Muscle of leg (tissue), 16 donors: ENCODE measurements at places on chromosomes 6 and 20. TPM values are rescaled to one million over a fixed set of nuclear protein-coding genes. Genes with fewer than 3 reads are reported as not detected.

PHACTR1 gene
- 4.3 TPM for total RNA-seq

- DNase-seq = peak; percentile 8
These were observed 7.9 kb upstream of the GMNN start for GRCh38 chr6:24766680-24767462.

DNA sequence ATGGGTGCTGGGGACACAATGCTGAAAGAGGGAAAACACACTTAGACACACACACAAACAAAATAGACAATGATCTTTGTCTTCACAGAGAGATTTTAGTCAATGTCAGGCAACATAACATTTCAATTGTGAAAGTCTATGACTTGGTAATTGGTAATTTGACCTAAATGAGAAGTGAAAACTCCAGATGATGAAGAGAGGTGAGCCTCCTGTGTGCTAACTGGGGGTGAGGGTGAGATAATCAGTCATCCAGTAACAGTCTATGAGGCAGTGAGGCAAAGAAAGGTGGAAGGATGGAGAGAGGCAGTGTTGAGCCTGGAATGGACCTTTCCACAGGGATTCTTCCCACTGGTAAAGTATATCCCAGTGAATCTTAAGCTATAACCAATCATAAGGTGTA lies 744.2 kb downstream of the MAFB start:
- no peaks in the 10 kb centered on the region for H3K36me3 ChIP-seq
- peaks cover 11% of the 10 kb centered on the region for H3K4me1 ChIP-seq
- no peaks in the 10 kb centered on the region for H3K27me3 ChIP-seq
- no peak overlapping the region for H3K27ac ChIP-seq
- DNase-seq = no peak

HLA-DOB gene
- total RNA-seq = 0.09 TPM

LTB gene
- 0.58 TPM for total RNA-seq

DNA sequence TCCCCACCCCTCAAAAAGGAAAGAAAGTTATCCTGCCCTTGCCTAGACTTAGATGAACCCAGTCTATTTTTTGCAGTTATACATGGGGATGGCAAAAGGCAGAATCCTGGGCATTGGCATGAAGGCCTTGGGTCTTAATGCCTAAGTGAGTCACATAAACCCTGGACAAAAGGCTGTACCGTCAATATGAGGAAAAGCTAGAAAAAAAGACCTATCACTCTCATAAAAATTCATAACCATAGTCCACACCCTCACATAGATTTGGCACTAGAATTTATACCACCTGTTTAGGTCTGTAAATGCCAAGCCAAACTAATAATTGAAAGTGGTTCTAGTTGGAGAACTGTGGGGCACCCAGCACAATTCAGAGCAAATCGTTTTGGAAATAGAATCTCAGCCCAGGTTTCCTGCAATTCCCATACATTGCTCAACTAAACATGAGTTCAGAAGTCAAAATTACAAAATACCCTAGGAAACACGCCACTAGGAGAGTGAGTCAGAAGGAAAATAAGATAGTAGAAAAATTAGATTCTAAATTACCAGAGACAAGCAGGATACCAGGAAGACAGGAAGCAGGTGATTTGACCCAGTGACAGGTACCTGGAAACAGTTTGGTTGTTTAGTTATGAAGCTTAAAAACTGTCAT lies 70.4 kb upstream of the FUCA2 start:
- no peaks in the 10 kb centered on the region for H3K27me3 ChIP-seq
- H3K4me1 ChIP-seq = peaks cover 35% of the 10 kb centered on the region
- H3K27ac ChIP-seq = no peak overlapping the region
- DNase-seq = no peak
- H3K4me3 ChIP-seq = no peak overlapping the region
- no peaks in the 10 kb centered on the region for H3K36me3 ChIP-seq

DNA sequence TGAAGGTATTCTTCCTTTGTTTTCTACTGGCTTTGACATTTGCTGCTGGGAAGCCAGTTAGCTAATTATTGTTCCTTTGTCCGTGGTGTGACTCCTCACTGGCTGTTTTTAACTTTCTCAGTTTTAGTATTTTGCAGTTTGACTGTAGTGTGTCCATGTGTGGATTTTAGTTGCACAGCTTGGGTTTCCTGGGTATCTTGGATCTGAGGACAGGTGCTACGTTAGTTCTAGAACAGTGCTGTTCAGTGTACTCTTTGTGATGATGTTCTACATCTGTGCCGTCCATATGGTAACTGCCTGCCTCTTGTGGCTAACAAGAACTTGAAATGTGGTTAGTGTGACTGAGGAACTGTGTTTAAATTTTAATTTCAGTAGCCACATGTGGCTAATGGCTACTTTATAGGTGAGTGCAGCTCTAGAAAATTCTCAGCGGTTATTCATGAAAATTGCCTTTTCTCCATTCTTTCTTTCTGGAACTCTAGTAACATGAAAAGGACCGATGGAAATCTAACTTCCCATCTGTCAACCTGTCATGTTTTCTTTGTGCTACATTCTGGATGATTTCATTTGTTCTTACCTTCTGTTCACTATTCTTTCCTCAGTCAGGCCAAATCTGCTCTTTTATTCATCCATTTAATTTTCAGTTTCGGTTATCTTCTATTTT lies 7.4 kb downstream of the SNX9 start:
- peaks cover 10% of the 10 kb centered on the region for H3K4me1 ChIP-seq
- peaks cover 3% of the 10 kb centered on the region for H3K36me3 ChIP-seq
- H3K27ac ChIP-seq = no peak overlapping the region
- DNase-seq = peak; percentile 16

DNA sequence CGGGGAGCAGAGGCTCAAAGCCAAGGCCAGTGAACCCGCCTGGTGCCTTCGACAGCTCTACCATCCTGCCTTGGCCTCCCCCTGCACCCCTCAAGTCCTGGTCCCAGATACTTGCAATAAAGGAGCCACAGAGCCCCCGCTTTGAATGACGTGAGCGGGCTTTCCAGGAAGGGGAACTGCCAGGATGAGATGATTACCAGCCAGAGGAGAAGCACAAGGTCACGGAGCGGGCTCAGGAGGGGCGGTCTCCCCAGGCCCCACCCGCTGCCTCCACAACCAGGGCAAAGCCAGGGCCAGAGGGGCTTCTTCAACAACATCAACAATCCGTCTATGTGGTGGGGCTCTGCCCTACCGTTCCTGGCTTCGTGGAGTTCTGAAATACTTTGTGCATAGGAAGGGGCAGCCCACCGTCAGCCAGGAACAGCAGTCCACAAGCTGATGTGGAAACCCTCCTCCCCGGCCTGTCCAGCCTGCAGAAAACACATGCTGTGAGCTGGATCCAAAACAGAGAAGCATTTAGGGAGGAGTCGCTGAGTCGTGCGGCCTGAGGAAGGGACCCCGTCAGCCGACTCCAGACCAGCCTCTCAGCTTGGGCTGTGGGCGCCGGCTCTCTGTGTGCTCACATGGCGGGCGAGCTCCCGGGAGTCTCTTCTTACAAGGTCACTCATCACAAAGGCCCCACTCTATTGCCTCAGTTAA lies 392.5 kb downstream of the CDH4 start:
- H3K27me3 ChIP-seq = peaks cover 8% of the 10 kb centered on the region
- no peaks in the 10 kb centered on the region for H3K36me3 ChIP-seq
- H3K4me1 ChIP-seq = peaks cover 27% of the 10 kb centered on the region
- DNase-seq = peak; percentile 84
- H3K27ac ChIP-seq = peak overlapping the region; percentile 40

GRCh38 chr6:52505726-52506409 lies 71.0 kb downstream of the TRAM2 start:
- H3K4me3 ChIP-seq = no peak overlapping the region
- H3K36me3 ChIP-seq = peaks cover 89% of the 10 kb centered on the region
- H3K4me1 ChIP-seq = peaks cover 31% of the 10 kb centered on the region
- DNase-seq = peak; percentile 81

DNA sequence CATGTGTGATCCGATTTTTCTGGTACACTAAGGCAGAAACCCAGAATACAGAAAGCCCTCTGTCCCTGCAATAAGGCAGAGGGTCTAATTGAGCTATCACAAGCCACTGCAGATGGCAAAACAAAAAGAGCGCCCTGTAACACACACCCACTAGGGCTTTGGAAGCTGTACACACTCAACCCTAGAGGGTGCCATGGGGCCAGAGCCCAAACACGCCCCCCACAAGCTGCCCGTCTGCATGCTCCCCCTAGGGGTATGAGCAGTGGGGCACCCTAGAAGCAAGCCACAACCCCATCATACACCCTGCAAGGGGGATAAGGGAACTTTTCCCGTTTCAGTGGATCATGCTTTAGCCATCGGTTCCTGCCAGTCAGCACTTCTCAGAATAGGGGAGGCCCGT lies 62.2 kb upstream of the PDE10A start:
- no peaks in the 10 kb centered on the region for H3K36me3 ChIP-seq
- H3K4me1 ChIP-seq = peaks cover 4% of the 10 kb centered on the region
- H3K27ac ChIP-seq = no peak overlapping the region
- H3K4me3 ChIP-seq = no peak overlapping the region
- no peak for DNase-seq

- no peaks in the 10 kb centered on the region for H3K36me3 ChIP-seq
- H3K4me3 ChIP-seq = no peak overlapping the region
- H3K27me3 ChIP-seq = no peaks in the 10 kb centered on the region
- peaks cover 5% of the 10 kb centered on the region for H3K4me1 ChIP-seq
These were observed 226.3 kb downstream of the TAF4 start for GRCh38 chr20:61839223-61839911.

DNA sequence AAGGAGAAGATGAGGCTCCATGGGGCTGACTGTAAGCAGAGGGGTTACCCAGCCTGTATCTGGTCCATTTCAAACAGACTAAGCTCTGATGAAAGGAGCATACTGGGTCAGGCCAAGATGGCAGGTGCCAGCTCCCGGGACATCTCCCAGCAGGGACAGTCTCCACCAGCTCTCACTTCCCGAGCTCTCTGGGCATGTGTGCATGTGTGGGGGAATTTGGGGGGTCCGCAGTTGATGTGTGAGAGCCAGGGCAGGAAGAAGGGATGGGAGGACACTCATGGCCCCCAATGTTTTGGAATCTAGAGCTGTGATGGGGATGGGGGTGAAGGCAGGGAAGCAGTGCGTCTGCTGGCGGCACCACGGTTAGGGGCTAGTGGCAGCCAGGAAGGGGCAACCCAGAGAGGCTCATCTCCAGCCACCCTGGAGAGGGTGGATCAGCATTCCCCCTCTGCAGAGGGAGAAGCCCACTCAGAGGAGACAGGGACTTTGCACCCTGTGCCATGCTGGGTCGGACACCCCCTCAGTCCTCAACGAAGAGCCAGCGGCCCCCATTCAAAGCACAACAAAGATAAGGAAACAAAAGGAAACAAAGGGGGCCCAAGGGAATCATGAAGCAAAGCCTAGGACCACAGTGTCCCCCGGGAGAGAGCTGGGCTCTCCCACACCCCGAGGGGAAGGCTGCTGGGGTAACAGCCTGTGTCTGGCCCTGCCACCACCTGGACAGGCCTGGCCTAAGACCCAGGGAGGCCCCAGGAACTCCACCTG lies 52.4 kb downstream of the DSTN start:
- H3K4me1 ChIP-seq = peaks cover under 1% of the 10 kb centered on the region
- no peak overlapping the region for H3K4me3 ChIP-seq
- H3K27ac ChIP-seq = no peak overlapping the region

GRCh38 chr20:61090541-61090940 lies 161.5 kb upstream of the CDH4 start:
- peaks cover 2% of the 10 kb centered on the region for H3K27me3 ChIP-seq
- no peak overlapping the region for H3K27ac ChIP-seq
- H3K4me1 ChIP-seq = no peaks in the 10 kb centered on the region
- DNase-seq = no peak
- H3K36me3 ChIP-seq = no peaks in the 10 kb centered on the region

DNA sequence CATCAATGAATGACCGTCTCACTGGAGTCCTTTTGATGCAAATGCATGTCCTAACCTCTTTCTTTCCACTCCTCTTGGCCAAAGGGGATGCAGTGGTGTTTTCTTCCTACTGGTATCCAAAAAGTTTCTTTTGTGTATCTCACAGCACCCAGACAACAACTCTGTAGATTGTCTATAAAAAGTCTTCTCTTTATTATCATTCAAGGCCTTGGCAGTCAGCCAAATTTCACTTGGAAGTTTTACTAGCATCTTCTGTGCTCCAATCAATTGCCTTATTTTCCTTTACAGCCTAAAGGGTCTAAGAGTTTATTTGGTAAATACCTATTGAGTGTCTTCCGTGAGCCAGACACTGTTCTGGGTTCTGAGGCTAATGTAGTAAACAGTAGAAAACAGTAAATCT lies 150.2 kb upstream of the RNF217 start:
- no peak overlapping the region for H3K27ac ChIP-seq
- H3K27me3 ChIP-seq = no peaks in the 10 kb centered on the region
- no peaks in the 10 kb centered on the region for H3K4me1 ChIP-seq
- no peaks in the 10 kb centered on the region for H3K36me3 ChIP-seq

GRCh38 chr6:117270055-117270842 lies 4.9 kb downstream of the VGLL2 start:
- H3K27me3 ChIP-seq = peaks cover 50% of the 10 kb centered on the region
- H3K4me3 ChIP-seq = peak overlapping the region; percentile 78
- H3K36me3 ChIP-seq = peaks cover 16% of the 10 kb centered on the region
- H3K27ac ChIP-seq = peak overlapping the region; percentile 74
- DNase-seq = no peak

DNA sequence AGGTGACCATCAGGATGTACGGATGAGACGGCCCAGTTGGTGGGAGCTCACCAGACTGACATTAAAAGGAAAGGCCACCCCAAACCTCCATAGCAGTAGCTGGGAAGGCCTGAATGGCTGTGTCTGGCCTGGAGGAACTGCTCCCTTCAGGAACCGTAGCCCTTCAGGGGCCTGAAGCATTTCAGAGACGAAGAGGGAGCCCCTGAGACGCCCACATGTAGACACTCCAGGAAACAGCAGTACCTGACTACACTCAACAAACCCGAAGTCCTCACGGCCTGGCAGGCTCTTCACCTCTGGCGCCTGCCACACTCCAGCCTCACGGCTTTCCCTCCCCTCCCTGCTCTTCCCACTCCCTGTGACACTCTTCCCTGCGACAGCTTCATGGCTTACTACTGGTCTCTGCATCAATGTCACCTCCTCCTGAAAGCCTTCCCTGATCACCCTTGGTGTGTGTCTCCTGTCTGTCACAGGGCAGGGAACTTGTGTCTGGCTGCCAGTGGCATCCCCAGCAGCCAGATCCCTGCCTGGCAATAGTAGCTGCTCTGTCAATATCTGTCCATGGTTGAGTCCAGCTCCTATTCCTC lies 14.6 kb upstream of the STX16 start:
- DNase-seq = no peak
- H3K4me3 ChIP-seq = no peak overlapping the region
- no peaks in the 10 kb centered on the region for H3K36me3 ChIP-seq
- no peaks in the 10 kb centered on the region for H3K27me3 ChIP-seq
- peaks cover 44% of the 10 kb centered on the region for H3K4me1 ChIP-seq
- H3K27ac ChIP-seq = no peak overlapping the region
